ENCODE measurements at places on chromosomes 5 and 9.
A peak's percentile ranks its signal among the peaks of the same experiment; 100 is the strongest.

DNA sequence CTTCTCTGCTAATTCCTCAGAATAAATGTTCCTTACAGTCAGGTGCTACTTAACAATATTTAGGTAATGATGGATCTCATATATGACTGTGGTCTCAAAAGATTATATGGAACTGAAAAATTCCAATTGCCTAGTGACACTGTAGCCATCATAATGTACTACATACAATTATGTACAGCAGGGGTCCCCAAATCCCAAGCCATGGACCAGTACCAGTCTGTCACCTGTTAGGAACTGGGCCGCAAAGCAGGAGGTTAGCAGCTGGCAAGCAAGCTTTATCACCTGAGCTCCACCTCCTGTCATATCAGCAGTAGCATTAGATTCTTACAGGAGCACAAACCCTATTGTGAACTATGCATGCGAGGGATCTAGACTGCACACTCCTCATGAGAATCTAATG is 69.6 kb downstream of the NR2F1-AS1 start:
- no peak for DNase-seq

GRCh38 chr5:180519098-180519497 is 24.9 kb downstream of the CNOT6 start:
- DNase-seq: no peak

- DNase-seq: no peak
Measured at GRCh38 chr5:133240425-133241091, 188.7 kb downstream of the HSPA4 start.

GRCh38 chr5:171540865-171541264 is 121.4 kb downstream of the FGF18 start:
- DNase-seq: no peak

- DNase-seq: no peak
Measured at GRCh38 chr9:32877639-32878217, 94.4 kb downstream of the TMEM215 start.

DNA sequence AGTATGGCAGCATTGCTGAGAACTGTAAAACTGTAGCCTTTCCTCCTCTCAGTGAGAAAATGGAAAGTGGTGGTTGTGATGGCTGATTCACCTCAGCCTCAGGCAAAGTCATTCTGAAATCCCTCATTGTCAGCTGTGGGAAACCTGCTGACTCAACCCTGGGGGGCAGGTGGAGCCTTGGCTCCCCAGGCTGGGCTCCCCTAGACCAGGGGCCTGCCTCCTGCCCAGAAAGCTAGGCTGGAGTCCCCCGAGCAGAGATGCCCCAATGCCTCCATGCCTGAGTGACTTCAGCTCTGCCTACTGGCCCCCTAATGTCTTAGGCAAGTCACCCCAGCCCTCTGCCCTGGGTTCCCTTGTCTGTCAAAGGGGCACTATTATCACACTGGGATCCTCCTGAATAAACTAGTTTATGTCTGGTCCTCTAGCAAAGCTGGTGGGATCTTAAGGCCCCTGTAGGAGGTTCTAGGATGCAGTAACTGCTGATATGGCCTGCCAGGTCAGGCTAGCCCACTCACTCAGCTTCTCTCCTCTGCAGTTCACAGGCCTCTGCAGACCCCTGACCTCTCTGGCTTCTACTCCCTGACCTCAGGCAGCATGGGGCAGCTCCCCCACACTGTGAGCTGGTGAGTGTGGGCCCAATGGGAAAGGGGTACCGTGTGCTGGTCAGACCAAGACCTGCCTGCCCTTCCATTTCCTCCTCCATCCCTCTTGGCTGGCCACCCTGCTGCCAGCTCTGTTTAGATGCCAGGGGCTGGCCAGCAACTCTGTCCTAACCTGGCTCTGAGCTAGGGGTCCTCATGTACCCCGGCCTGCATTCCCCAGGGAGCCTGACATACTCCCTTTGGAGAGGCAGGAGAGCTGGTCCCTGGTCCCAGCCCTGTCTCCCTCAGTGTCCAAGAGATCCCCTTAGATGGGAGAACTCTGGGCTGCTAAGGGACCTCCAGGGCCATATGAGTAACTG is 24.2 kb downstream of the TCF7 start:
- no peak for DNase-seq

GRCh38 chr9:8114826-8115225 is 315.2 kb upstream of the DMAC1 start:
- DNase-seq: no peak

- DNase-seq: peak; percentile 72
Measured at GRCh38 chr9:76873056-76873792, 32.7 kb downstream of the PRUNE2 start.

DNA sequence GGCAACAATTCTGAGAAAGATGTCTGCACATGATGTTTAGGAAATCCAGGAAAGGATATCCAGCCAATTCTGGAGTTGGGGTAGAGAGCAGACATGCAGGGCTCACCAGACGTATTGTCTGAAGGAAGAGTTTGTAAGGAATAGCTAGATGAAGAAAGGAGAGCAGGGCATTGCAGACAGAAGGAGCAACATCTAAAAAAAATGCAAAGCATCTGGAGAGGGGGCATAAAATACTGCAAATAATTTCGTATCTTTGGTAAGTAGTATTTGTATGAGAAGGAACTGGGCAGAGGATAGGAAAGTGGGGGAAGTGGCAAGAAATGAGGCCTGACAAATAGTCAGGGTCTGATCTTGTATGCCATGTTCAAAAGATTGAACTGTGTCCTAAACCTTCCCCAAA is 74.8 kb downstream of the MACIR start:
- DNase-seq: no peak

- no peak for DNase-seq
Measured at GRCh38 chr9:131731644-131732043, 8.2 kb downstream of the RAPGEF1 start.

- no peak for DNase-seq
Measured at GRCh38 chr9:110125207-110125751, 82.7 kb downstream of the C9orf152 start.

GRCh38 chr9:134284273-134284672 is 42.0 kb upstream of the RXRA start:
- no peak for DNase-seq

GRCh38 chr5:65209341-65209740 is 272.4 kb downstream of the ADAMTS6 start:
- DNase-seq: no peak

GRCh38 chr9:123637945-123638634 is 282.1 kb downstream of the CRB2 start:
- no peak for DNase-seq

DNA sequence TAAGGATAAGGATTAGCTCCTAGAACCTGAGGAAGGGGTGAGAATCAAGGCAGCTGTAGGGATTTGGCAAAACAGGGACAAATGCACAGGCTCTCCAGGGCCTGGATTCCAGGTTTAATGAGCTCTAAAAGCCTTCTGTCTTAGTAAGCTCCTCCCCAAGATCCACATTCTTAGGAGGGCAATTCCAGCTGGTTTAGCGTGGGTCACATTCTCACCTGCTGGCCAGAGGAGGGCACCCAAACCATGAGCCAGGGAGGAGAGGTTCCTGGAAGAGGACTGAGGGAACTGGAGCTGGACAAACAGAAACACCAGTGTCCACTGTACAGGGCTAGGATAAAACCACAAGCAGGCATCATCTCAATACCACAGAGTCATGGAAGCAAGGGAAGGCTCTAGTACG is 480.0 kb downstream of the CCDC171 start:
- DNase-seq: no peak

DNA sequence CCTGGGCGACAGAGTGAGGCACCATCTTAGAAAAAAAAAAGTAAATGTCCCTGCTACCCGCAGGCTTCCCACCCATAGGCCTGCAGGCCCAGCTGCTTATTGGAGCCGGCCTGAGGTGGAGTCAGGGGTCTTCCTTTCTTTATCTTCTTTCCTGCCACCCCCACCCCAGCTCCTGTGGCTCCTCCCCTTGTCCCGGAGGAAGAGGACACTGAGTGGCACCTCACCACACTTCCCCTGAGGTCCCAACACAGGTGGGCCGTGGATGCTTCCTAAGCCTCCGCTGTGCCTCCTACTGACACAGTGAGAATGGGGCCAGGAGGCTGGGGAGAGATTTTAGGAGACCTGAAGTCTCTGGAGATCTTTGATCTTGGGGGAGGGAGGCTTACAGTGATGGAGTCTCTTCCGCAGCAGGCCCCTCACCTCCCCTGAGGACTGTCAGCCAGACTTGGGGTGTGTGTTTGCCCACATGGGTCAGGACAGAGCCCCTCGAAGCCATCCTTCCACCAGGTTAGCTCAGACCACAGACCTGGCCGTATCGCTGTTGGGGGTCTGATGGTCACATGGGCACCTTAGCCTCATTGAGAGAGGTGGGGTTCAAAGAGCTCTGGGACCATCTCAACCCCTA is 135.4 kb upstream of the IER5L start:
- DNase-seq: no peak

DNA sequence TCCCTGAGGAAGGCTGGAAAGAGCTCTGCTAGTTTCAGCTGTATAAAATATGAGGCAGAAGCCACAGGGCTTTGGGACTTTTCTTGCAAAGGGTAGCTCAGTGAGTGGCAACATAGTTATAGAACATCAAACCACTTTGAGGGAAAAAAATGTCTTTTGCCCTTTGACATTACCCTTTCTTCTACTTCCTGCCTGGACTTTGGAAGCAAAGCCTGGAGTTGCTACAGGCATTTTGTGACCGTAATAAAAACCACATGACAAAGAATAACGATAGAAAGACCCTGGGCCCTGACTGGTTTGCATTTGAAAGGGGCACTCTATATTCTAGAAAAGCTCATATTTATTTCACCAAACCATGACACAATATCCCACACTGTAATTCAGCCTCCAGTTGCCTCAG is 440.9 kb downstream of the DIRAS2 start:
- no peak for DNase-seq

DNA sequence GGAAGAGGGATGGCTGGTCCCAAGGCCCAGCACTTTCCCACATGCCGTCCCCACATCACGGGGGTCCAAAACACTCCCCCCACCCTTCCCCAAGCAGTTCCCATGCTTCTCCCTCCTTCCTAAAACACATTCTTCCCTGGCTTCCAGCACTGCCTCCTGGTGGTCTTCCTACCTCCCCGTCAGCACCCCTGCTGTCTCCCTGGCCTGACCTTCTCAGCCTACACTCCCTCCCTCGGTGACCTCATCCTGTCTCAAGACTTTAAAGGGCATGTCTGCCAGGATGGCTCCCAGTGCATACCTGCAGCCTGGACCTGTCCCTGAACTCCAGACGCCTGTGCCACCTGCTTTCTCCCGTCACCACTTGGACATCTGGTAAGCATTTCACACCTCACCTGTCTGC is 4.3 kb upstream of the NCS1 start:
- no peak for DNase-seq

GRCh38 chr9:98994172-98995058 is 50.7 kb downstream of the COL15A1 start:
- no peak for DNase-seq

- no peak for DNase-seq
Measured at GRCh38 chr5:177131352-177132135, 2.0 kb upstream of the NSD1 start.

DNA sequence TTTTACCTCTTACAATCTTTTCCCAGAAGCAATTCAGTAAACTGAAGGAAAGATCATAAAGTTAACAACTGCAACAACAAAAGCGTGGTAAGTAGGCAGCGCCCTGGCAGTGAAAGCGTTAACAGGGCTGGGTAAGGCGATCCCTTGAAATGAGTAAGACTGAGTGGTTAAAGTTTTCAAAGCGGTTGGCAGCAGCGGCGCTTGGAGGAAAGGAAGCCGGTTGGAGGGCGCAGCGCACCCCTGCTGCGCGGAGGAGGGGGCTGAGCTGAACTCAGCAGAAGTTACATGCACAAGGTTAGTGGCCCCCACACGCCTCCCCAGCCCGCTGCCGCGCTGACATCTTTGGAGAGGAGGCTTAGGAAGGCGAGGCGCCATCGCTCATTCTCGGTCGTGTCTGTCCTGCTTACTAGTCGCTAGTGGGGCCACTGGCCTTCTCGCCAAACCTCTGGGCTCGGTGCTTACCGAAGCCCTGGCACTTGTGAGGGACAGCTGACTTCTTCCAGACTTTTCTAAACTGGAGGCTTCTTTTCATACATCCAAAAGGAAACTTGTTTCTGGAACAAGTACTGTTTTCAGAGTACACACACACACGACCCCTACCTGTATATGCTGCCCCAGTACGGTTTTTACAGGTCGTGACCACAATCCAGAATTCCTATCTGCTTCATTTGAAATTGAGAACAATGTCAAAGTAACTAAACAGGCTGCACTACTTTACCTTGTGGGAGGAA is at the start of gene SH3RF2:
Gene SH3RF2, plus strand, starts transcription at position 178 of the 731 bp plus-strand sequence. CDS start 1,351 bp downstream, outside the sequence.
- no peak for DNase-seq

- DNase-seq: peak; percentile 9
Measured at GRCh38 chr5:96752341-96753016, 55.3 kb downstream of the ERAP1 start.

DNA sequence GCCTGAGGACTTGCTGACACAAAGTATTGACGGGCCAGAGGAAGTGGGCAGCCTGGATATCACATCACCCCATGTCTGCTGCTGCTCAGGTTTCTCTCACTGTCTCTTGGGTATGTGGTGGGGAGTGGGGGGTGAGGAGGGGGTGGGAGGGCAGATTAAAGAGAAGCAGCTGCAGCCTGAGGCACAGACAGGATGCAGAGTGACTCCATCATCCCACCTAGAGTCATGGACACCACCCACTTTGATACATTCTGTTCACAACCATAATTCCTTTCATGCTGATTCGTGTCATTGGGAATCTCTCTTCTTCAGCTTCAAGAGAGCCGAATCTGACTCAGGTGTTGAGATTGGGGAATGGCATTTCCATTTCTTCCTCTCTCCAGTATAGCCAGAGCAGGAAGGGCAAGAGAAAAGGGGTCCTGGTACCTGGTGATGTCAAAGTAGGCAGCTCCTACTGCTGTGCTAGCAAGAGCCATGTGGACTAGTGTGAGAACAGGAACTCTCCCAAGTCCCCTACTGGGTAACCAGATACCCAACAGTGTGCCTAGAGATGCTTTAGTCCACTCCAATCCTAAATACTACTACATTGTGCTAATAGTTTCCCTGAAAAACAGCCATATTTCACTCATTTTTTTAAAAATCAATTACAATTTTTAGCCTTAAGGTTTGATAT is 22.4 kb downstream of the GRAMD2B start:
- DNase-seq: no peak

DNA sequence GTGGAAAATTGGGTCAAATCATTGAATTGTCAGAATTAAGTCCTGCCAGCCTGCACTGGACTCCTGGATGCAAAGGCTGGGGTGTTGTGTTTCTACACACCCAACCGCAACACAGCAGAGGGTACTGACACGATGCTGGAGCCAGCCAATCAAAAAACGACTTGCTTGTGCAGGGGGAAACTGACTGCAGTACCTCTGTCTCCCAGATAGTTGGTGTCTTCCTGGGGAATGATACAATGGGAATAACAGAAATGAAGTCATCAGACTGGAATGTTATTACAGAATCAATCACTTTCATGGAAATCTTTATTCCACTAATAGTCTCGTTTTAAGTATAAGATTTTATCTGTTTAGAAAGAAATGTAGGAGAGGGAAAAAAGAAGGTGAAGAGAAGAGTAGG is 330.3 kb downstream of the MLLT3 start:
- DNase-seq: no peak
